ENCODE measurements at places on chromosomes 3 and 15.
A peak's percentile ranks its signal among the peaks of the same experiment; 100 is the strongest.

- DNase-seq = no peak
These were observed 4.0 kb downstream of the INAFM2 start for GRCh38 chr15:40327457-40327856.

- no peak for DNase-seq
These were observed 132.9 kb downstream of the GABRB3 start for GRCh38 chr15:26639966-26640365.

- peak; percentile 60 for DNase-seq
These were observed 42.0 kb upstream of the ICE2 start for GRCh38 chr15:60520825-60521368.

GRCh38 chr15:42324308-42324707, 35.0 kb upstream of the CAPN3 start:
- DNase-seq = no peak

DNA sequence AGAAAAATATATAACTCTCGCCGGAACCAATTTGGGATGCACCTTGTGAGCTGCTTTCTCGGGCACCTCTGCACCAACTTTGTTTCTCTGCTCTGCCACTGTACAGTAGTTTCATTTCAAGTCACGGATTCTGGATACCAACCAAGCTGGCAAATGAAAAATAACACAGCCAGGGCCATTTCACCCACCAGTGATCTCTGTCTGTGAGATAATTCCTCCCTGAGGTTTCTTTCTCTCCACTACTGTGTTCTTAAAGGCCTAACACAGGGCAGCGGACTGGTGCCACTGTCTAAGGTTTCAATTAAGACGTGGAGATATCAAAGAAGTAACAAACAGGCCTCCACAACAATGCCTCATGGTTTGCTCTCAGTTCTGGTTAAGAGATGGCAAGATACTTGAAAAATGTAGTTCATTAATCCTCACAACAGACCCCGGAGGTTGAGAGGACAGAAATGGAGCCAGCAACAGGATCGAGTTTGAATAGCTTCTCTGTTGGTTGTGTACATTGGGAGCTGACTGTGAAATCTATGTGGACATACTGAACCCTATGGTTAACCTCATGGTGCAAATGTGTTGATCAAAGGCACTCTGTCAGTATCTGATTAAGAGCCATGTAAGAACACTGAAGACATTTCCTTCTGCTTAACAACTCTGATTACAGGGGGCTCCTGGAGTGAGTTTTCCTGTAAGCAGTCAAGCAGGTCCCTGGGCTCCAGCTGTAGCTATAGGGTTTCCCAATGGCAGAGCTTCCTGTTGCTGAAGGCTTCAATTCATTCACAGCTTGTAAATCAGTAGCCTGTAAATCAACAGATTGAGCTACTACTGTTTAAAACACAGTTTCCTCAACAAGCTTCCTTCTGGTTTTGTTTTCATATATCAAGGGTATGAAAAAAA, 470.5 kb downstream of the EPHA3 start:
- DNase-seq = no peak

DNA sequence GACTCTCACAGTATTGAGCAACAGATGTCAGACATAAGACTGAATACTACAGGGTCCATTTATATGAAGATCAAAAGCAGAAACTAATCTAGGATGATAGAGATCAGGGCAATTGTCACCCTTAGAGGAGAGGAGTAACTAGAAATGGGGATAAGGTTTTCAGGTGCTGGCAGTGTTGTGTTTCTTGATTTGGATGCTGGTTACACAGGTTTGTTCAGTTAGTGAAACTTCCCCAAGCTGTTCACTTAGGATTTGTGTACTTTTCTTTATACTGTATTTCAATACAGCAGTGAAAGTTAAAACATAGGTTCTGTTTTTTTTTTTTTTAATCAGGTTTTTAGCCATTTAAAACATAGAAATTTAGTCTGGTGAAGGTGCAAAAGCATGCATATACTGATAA, 39.1 kb upstream of the CMTM7 start:
- DNase-seq = no peak

DNA sequence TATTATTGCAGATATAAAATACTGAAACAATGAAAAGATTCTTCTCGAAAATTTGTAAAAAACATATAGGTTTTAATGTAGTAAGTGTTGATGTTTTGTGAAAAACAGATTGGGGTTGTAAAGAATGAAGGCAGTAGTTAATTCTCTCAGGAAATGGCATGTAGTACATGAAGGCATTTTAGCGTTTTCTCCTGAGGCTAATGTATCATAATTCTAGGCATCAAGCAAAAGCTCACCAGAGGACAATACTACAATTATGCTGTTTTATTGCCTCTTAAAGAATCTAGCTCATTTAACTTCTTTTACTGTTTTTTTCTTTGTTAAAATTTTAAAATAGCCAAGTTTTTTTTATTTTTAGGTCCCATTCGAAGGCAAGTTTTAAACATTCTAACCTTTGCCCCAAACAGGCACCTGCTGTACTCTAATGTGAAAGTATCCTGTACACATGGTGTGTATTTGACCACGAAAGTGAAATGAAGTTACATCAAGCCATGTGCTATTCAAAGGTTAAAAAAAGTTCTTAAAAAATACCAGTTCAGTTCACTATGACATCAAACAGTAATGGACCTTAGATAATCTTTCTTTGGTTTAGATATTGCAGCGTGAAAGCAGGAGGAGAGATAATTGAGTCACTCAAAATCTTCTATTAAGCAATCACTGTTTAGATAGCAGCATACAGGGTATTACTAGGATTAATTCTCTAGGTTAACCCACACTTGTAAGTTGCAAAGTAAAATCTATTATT, 163.6 kb downstream of the ECT2 start:
- DNase-seq = no peak

DNA sequence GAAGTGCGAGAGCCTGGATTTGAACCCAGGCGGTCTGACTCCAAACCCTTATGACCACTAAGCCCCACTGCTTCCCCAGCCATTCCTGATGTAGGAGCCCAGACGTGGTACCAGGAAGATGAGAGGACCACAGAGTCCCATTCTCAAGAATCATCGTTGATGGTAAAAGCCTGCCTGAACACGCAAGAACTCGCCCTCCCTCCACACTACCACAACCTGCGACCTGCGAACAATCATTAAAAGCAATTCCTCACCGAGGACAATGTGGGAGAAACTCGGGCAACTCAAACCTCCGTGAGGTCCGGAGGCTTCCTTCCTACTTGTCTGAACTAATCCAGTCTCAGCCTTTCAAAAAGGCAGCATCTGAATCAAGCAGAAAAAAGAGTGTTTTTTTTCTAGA, 10.3 kb downstream of the MAGI1 start:
- no peak for DNase-seq

DNA sequence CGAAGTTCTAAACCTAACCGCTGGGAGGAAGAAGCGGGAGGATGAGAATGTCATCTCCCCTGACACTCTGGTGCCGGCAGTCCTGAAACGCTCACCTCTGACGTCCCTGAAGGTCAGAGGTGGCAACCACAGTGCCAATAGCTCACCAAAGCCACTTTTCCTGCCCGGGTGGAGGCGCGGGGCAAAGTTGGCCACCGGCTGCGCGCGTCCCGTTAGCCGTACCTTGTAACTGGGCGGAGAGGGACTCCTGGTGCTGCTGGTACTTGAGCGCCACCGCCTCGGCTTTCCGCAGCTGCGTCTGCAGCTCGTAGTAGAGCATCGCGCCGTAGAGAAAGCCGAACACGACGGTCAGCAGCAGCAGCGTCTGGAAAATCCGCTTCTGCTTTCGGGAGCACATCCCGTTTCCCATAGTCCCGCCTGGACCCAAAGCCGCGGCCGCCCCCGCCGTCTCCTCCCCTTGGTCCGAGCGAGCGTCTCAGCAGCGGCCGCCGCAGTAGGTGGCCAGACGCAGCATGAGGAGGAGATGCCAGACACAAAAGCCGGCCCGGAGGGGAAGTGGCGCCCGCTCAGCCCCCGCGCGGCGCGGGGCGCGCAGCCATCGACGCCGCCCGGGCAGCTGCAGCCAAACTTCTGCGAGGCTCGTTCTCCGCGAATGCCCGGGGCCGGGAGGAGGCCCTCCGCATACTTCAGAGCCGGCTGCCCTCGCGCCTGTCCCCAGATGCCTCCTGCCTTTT, 680 bp downstream of the GOLIM4 start:
- DNase-seq = no peak

DNA sequence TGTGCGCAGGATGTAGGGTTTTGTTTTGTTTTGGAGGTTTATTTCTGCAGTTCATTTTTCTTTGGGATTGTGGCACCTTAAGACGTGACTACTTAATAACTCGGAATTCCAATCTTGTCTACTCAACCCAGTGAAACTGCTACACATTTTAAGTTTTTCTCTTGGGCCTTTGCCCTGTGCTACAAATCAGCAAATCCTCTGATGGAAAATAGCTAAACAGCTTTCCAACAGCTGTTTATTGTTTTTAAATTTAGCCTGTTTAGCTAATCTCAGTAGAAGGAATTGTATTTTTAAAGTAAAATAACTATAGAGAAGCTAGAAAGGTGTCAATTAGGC, 48.4 kb downstream of the OPA1 start:
- no peak for DNase-seq

DNA sequence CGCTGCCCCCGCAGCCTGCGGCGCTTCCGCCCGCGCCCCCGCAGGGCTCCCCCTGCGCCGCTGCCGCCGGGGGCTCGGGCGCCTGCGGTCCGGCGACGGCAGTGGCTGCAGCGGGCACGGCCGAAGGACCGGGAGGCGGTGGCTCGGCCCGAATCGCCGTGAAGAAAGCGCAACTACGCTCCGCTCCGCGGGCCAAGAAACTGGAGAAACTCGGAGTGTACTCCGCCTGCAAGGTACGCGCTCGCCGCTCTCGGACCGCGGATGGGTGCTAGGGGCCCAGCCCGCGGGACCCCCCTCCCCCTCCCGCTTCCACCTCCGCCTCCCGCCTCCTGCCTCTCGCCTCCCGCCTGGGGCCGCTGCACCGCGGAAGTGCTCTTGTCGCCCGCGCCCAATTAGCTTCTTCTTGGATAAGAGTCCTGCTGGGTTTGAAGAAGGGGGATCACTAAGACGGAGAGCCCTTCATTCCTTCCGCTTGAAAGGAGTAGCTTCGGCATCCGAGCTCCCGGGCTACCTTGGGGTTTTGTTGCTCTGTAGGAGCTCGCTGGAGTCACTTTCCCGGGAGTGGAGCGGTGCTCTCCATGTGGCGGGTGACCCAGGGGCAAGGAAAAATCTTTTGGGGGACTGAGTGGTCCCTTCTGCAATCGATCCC, 426 bp downstream of the KAT2B start:
- DNase-seq = peak; percentile 15

DNA sequence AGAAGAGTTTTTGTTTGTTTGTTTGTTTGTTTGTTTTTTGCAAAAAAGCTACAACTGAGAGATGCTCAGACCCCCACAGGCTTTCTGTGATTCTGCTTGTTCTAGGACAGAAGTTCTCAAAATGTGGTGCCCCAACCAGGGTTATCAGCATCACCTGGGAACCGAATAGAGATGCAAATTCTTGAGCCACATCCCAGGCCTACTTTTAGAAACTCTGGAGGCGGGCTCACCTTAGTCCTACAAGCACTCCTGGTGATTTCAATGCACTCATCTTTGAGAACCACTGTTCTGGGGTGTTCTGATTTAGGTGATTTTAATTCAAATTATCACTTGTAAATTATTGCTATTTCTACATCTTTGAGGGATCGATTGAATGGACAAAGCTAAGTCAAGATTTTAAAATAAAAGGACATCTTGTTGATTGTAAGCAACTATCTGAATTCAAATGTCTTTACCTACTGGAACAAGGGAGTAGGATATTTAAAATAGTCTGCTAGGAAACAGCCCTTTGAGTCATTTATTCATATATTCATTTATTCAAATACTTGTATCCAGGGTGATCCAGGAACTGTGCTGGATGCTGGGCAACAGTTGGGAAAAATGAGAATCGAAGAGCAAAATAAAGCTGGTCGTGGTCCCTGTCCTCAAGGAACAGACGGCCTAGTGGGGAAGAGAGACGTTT, 44.7 kb upstream of the CADPS start:
- no peak for DNase-seq

DNA sequence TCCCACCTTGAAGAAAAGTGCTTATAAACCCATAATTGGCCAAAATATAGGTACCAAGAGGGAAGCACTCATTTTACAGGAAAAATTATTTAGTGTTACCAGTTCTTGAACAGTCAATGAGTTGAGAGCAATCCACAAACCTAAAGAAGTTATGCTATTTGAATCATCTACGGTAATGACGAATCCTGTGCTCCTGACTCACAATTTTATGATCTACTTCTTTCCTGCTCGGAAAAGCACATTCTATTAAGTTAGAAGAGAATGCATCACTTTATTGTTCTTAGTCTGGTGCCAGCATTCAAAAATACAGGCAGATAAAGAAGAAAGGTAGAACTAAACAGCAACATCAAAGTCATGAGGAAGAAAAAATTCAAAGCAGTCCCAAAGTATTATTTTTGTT, 33.2 kb downstream of the CHRM5 start:
- no peak for DNase-seq

DNA sequence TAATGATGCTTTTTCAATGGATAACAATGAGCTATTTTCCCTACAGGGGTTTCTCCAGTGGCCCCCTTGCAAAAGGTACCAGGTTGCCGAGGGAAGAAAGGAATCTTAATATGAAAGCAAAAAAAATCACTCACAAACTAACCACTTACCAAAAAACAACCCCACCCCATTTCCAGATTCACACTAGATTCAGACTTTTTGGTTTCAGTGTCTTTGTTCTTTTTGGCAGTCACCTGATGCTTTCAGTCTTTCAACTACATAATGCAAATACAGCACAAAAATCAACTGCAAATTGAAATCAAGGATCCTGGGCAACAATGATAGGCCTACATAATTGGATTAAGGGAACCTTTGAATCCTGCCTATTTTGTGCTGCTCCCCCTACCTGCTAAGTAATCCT, 71.1 kb upstream of the RAP2B start:
- no peak for DNase-seq

DNA sequence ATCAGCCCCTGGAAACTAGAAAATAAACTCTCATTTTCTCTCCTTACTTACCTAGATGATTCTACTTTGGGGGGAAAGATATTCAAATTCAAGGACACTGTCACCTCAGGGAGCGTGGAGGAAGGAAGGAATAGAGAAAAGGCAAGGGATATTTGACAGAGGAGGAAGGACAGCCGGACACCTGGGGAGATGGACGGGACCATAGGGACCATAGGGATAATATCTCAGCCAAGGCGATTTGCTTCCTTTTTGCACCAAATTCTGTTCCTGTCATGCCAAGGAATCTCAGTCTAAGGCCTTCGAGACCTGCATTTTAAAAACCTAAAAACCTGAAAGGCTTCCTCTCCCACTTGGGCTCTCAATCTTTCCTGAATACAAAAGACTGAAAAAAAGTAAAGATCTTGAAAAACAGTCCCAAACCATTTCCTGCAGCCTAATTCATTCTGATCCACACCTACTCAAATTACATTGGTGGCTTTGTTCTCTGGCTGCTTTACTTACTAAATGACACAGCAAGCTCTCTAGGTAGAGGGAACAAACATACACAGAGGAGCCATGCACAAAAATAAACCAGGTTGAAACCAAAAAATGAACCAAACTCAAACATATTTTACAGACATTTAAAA, 73.9 kb upstream of the SLC24A5 start:
- no peak for DNase-seq

Measured in activated naive CD4-positive, alpha-beta T cell (primary cell).